ENCODE measurements at places on chromosomes 5 and 9.

DNA sequence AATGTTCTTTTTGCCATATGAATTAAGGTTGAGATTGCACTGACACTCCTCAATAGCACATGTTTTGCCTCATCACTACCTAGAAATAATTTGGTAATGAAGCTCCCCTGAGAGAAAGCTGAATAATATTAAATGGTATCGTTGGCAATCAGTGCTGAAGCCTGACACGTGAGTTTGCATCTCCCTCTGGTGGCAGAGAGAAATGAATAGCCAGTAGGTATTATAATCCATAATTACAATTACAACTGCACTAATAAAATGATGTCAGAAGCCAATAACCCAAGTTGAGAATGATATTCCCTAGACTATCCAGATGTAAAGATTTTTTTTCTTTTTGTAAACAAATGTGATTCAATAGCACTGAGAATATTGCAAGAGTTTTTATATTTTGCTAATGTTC, 700.3 kb downstream of the PTPRD start:
- DNase-seq = no peak

DNA sequence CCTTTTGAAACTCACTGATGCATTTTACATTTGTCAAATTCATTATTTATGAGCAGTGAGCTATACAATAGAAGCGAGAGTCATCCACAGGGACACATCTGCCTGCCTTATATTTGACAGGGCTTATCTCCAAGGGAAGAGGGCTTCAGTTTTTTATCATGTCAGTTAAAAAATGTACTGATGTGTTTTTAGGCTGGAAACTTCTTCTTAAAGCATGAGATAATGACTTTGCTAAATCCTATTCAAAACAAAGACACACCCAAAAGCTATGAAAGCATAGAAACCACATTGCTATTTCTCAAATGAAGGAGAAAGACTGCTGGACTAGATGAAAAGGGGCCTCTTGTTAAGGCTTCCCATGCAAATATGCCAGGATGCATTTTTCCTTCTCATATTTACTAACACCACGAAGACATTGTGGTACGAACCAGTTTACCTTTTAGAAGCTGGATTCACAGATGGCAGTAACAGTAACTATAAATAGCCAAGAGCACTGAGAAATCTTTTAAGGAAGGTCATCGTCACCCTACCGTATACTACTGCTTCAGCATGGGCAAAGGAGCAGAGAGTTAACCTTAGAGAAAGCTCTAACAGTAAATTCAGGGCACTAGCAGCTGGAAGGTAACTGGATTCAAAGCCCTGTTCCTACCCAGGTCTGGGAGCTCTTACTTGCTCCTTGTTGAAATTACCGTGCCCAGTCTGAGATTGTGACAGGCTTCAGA, 86.3 kb upstream of the IFNK start:
- no peak for DNase-seq

DNA sequence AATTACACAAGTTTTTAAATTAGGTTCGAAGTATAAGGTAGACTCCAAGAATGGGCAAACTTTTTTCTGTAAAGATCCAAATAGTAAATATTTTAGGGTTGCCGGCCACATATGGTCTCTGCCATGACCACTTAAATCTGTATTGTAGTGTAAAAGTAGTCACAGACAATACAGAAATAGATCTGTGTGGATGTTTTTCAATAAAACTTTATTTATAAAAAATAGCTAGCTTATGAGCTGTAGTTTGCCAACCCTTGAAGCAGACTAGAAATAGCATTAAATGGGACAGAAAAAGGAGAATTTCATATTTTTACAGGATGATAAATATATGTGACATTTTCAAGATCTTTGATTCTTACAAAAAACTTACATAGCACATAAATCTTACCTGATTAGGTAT, 94.9 kb upstream of the ACOT12 start:
- no peak for DNase-seq

DNA sequence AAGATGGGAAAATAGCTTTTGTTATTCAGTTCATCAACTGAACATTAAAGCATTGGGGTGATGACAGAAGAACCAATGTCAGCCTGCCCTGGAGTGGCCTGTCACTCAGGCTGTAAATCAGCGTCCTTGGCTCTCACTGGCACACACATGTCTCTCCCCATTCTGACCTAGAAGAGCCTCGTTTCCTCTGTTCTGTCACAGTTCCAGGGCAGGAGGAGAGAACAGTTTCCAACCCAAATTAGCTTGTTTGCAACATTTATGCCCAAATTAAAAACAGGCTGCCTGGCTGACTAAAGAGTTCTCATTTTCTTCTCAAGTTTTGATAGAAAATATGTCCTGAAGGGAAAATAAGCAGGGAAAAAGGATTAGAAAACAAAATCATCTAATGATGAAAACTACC, 520.1 kb downstream of the CHSY3 start:
- no peak for DNase-seq

DNA sequence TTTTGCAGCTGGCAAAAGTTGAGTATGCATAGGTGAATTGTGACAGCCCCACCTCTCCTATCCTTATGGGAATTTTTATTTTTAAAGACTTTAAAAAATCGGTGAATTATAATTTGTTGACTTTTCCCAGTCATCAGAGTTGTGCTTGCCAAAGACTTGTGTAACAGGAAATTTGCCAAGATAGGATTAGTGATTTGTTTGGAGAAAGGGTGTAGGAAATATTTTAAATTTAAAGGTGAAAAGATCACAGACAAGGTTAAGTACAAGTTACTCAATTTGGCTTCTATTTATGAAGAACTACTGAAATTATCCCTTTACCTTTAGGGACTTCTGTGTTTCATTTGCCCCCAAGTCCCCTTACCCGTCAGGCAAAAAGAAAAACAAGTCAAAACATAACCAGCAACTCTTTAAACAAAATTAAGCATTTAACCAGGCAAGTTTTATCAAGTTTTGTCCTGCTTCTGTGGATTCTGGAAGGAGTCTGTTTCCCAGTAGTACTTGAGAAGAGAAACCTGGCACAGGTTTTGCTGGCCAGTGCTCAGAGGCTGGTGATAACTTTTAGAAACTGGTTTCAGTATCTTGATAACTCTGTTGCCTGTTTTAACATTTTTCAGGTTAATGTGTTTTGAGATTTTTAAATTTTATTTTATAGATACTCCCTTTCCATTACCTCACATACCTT, 285.4 kb downstream of the MAST4 start:
- no peak for DNase-seq

GRCh38 chr9:115194216-115194615, 76.3 kb upstream of the TNC start:
- no peak for DNase-seq

- DNase-seq = no peak
Observed at GRCh38 chr5:31523041-31523440, 8.9 kb downstream of the DROSHA start.

DNA sequence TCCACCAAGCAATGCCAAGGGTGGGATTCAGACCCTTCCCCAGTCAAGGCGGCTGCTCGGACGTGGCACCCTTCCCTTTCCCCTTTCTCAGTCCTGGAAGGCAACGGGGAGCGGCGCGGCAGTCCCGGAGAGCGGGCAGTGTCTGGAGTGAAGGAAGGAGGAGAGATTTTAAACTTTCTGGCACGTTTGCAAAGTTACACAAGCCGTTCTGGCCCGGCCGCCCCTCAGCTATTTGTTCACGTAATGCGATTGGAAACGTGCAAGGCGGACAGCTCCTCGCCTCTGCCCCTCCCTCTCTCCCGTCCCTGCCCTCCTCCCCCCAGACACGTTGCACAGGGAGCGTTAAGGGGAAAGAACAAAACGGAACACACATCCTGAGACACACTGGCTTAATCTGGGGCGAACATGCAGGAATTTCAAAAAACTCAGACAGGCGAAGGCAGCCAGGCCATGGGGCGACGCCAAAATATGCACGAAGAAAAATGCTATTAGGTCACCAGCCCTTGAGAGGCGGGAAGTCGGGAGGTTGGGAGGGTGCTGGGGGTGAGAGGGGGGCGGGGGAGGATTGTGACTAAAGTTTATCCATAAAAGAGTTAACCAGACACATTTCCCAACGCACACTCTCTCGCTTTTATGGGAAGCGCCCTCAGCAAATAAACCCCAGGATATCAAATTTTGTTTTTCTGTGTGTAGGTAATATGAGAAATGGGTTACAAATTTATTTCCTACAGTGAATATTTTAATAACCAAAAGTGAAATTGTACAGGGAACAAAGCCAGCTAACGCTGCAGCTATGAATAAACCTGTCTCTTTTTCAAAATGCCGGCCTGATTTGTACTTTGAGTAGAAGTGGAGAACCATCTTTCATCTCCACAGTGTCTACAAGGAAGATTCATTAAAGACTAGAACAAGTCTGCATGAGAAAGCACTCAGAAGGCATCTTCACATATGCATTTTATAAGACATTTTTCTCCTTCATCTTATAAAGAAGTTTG, at the start of gene LOX:
TSS of gene LOX (minus strand) at position 144 of the 995 bp plus-strand sequence. CDS start 274 bp downstream, outside the sequence.
- peak; percentile 81 for DNase-seq

DNA sequence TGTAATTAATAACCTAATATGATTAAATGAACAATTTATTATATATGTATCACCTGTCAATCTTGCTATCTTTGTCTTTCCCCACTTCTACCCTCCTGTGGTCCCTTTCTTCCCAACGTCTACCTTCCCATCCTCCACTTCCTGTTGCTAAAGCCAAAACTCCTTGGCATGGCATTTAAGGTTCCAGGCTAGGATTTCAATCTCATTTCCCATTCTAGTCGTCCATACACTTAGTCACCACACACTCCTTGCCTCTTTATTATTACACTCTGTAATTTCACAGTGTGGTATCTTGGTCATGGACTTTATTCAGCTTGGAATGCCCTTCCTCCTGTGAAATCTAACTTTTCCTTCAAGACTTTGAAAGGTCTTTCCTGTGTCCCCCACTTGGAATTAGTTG, 115.3 kb downstream of the SEMA6A start:
- DNase-seq = no peak

- DNase-seq = peak; percentile 42
Observed at GRCh38 chr9:37290940-37291485, 131.5 kb upstream of the GRHPR start.

GRCh38 chr9:101893661-101894646, 155.5 kb upstream of the GRIN3A start:
- DNase-seq = no peak

GRCh38 chr9:109771087-109771486, 8.9 kb upstream of the PALM2AKAP2 start:
- peak; percentile 71 for DNase-seq

DNA sequence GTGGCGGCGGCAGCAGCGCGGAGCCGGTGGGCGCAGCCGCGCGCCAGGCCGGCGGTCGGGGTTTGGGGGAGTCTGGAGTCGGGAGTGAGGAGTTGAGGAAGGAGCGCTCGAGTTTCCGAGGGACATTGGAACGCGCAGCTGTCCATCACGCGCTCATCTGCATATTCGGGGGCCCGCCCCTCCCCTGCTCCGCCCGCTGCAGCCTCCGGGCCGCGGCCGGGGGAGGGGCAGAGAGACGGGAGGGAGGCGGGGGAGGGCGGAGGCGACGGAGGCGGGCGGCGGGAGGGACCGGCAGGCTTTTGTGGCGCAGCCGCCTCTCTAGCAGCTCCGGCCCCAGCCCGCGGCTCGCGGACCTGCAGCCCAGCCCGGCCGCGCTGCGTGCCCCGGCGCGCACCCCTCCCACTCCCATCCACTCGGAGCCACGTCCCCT, at the start of gene IRX2:
TSS of gene IRX2 (minus strand) at position 86 of the 430 bp plus-strand sequence. CDS start 264 bp downstream, outside the sequence.
- DNase-seq = no peak

DNA sequence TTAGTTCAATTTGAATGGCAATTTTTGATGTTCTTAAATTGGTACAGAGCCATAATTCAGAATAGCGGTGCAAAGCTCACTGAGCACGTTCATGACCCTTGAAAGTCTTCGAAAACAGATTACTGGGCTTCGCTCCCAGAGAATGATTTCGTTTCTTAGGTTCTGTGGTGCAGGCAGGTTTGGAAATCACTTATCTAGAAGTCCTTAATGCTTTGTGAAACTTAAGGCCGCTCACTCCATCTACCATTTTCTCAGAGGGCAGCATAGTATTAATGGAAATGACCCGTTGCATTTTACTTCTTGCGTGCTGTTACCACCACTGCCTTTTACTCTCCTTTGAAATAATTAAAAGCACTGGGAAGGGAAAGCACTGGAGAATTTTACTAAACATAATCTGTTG, 2.9 kb upstream of the MAT2B start:
- no peak for DNase-seq

GRCh38 chr5:4544049-4544670, 596.0 kb upstream of the ADAMTS16 start:
- no peak for DNase-seq

DNA sequence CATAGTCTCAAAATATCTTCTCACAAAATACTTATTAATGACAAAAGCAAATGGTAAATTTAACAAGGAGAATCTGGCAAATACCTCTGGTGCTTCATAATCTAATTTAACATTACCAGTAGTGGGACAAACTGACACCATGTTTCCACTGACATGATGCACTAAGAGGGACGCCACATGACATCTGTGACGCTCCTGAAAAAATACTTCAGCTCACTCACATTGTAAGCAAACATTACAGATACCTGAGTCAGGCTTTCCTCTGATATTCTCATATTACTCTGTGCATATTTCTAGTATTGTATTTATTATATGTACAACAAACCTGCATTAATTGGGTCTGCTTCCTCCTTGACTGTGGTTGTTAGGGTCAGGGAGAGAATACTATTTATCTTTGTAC, 56.7 kb upstream of the OSMR start:
- DNase-seq = no peak

DNA sequence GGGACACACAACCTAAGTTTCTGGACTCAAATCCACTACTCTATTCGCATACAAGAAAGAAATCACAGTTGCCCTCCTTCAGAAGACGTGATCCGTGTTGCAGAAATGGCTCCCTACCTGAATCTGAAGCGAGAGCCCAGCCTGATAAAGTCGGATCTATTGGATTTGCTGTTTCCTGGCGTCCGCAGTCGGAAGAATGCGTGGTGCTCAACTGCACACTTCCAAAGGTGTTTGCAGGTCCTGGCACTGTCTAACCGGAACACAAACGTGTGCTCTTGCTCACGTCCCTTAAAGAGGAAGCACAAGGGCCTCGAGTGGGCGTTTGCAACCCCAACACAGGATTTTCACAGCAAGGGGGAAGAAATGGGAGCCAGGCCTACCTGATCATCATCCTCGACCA, 65.5 kb downstream of the EPB41L4B start:
- no peak for DNase-seq

- peak; percentile 57 for DNase-seq
Observed at GRCh38 chr9:109497226-109498153, 617 bp downstream of the PTPN3 start.

- DNase-seq = peak; percentile 39
Observed at GRCh38 chr5:102959055-102959454, 160.9 kb downstream of the GIN1 start.

DNA sequence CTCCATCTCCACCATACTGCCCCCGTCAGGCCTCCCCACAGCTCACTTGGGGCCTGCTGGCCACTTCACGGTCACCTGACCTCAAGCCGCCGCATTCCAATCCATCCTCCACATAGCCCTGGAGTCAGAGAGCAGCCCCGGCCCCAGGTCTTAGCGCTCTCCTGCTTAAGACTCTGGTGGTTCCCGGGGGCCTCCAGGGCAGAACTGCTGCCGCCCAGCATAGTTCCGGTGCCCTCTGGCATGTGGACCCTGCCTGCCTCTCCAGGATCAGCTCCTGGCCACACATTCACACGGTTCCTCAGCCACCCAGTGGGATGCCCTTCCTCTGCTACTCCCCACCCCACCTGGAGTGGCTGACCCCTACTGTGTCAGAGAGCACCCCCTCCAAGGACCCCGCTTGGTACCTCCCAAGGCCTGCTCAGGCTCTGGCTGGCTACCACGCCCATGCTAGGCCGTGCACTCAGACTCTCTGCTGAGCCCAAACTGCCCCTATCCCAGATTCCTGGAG, 8.7 kb downstream of the PHYKPL start:
- DNase-seq = no peak

- no peak for DNase-seq
Observed at GRCh38 chr9:106110483-106110882, 416.1 kb downstream of the TMEM38B start.

GRCh38 chr9:18012170-18012569, 433.3 kb downstream of the SH3GL2 start:
- no peak for DNase-seq

Data from urothelium cell line (cell line).